ELR (cell line): ENCODE measurements at places on chromosomes 6 and 20.

- peak; percentile 92 for DNase-seq
These were observed 65.8 kb upstream of the ARMC2 start for GRCh38 chr6:108782179-108783041.

DNA sequence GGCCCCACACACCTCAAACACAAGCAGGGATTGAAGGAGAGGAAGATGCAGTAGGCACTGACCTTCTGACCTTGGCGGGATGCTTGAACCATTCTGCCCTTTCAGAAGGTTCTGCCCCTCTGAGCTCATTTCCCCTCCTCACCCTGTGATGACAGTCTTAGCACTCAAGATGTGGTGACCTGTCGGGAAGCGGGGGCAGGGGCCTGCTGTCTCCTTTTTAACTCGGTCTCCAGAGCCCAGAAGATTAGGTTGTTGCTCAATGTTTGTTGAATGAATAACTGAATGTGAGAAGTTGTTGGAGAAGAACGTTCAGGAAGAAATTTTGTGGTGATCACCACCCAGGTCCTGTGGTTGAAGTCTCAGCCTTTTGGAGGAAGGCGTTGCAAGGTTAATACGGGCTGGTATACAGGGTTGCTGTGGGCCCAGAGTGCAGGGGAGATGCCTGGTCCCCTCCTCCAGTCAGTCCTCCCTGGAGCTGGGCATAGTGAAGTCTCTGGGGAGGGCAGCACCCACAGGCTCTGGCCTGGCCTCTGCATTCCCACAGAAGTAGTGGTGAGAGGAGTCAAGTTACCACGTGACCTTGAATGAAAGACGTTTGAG, 49.7 kb upstream of the FUCA2 start:
- no peak for DNase-seq

DNA sequence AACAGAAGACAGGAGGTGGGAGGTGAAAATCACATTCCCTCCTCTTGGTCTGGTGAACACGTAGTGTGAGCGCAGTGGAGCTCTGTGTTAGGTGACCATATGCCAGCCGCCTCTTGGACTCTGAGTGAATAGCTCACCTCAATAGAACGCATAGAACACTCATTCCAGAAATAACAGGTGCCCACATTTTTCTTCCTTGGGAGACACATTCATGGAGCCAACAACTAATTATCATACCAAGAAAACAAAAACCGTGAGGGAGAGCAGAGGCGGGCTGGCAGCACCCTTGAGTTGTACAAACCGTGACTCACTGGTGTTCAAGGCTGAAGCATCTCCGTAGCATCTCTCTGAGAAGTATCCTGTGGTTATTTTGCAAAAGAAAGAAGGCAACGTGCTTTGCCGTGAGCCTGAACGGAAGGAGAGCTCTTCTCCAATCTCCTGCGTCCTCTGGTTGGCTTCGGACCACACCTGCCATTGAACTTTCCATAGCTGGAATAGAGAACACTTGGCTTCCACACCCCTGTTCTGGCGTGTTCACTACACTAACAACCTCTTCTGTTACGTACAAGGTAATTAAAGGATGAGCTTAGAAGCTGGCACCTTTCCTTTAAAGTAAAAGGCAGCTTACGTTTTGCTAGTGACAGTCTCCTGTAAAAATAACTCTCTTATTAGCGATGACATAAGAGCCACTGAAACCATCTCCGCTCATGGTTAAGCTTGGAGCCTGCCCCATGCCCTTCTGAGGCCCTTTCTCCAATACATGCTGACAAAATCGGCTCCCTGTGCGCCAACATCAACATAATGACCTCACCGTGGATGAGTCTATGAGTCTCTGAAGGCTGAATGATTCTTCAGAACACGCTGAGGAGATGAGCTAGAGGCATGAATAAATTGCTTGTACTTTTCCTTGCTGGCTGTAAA, 30.2 kb upstream of the SGK1 start:
- peak; percentile 93 for DNase-seq

DNA sequence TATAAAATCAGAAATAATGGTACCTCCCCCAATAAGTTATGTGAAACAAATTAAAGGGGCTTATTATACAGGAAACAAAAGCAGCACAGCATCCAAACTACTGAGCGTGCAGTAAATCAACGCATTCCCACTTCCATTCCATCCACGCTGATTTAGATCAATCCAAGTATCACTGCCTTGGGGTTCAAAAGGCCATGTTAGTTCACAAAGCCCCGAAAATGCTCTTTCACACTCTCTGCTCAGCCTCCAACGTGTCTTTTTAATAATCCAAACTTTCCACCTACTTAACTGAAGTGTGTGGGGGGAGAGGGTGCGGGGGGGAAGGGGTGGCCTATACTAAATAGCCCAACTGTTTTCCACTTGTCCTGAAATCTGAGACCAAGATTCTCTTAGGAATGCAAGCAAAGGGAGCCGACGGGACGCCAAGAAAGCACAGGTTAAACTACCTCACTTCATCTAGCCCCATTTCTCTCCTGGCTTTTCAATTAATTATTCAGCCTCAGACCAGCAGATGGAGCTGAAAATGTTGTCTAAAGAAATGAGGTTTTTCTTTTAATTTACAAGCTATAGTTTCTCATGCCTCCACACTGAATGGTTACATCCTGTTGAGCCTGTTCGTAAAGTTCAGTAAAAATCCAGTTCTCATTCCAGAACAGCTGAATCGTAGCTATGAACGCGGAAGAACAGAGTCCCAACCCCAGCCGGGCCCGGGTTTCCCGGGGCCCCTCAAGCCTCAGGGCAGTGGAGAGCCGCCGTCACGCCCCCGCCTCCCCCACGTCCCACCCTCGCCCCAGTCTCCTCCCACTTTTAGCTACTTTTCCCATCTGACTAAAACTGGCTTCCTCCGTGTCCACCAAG, 1.0 kb upstream of the NXT1 start:
- DNase-seq: peak; percentile 80

DNA sequence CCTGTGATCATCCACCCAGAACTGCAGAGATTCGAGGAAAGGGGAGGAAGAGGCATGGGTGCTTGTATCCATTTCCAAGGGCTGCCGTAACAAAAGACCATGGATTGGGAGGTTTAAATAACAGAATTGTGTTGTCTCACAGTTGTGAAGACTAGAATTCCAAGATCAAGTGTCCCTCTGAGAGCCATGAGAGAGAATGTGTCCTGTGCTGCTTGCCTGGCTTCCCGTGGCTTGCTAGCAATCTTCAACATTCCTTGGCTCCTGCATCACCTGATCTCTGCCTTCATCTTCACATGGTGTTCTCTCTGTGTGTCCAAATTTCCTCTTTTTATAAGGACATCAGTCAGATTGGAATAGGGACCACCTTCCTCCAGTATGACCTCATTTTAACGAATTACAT, 69.8 kb downstream of the CDC40 start:
- no peak for DNase-seq

GRCh38 chr6:141361559-141361958, 771.2 kb upstream of the GJE1 start:
- no peak for DNase-seq

DNA sequence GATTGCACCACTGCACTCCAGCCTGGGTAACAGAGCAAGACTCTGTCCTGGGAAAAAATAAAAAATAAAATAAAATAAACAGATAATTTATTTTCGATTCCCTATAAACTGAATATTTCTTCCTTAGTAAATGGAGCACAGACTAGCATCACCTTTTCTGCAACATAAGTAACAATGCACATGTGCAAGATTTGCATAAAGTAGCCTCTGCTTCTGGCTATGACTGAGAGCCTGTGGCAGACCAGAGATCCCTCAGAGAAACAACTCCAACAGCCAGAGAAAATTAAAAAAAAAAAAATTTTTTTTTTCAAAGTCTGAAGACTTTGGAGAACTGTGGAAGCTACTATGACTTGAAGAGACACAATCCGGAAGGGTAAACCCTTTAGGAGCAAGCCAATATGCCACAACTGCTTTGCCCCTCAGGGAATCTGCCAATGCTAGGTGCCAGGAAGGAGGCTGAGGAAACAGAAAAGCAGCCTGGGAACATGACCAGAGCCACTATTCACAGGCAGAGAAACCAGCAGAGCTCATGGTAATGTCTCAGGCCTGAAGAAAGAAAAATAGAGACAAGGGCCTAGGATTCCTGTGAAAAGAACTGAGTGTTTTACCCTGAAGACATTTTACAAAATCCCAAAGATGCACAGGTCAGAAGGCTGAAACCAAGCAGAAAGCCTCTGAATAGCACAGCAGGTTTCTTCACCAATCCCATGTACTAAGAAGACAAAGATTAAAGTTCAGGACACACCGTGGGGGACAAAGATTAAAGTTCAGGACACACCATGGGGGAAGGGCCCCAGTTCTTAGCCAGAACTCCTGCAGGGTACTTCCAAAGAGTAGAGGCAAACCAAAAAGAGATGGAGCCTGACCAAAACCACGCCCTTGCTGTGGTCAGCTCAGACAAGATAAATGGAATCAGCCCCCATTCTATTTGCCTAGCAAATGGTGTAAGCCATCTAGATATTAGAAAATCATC, 25.8 kb downstream of the B4GALT5 start:
- DNase-seq: no peak

DNA sequence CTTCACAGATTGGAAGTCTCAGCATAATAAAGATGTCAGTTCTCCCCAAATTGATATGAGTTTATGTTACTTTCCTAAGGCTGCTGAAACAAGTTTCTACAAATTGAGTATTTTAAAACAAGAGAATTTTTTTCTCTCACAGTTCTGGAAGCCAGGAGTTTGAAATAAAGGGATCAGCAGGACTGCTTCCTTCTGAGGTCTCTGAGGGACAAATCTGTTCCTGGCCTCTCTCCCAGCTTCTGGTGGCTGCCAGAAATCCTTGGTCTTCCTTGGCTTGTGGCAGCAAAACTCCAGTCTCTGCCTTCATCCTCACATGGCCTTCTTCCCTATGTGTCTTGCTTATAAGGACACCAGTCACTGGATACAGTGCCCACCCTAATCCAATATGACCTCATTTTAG, 136.1 kb downstream of the TFAP2A start:
- DNase-seq: no peak

- no peak for DNase-seq
These were observed 55.1 kb downstream of the ELOVL5 start for GRCh38 chr6:53293691-53294090.

- DNase-seq: peak; percentile 71
These were observed 18.7 kb downstream of the BTN3A1 start for GRCh38 chr6:26420688-26421171.

- DNase-seq: no peak
These were observed 18.0 kb upstream of the NCOA6 start for GRCh38 chr20:34843421-34843820.

DNA sequence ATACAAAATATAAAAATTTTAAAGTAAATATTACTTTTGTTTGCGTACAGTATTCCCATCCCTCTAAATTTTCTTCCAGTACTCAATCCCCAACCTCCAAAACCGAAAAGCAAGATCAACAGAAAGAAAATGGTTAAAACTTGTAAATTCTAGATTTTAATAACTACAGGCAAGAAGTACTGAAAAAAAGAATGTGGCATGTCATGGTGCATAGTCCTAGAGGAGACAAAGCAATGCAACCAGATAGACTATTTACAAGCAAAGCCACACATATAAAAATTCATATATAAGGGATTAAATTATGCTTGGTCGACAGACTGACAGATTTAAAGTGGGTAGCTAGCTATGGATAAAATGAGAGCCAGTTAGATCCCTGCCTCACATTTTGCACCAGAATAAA, 56.5 kb upstream of the HFE start:
- DNase-seq: no peak

DNA sequence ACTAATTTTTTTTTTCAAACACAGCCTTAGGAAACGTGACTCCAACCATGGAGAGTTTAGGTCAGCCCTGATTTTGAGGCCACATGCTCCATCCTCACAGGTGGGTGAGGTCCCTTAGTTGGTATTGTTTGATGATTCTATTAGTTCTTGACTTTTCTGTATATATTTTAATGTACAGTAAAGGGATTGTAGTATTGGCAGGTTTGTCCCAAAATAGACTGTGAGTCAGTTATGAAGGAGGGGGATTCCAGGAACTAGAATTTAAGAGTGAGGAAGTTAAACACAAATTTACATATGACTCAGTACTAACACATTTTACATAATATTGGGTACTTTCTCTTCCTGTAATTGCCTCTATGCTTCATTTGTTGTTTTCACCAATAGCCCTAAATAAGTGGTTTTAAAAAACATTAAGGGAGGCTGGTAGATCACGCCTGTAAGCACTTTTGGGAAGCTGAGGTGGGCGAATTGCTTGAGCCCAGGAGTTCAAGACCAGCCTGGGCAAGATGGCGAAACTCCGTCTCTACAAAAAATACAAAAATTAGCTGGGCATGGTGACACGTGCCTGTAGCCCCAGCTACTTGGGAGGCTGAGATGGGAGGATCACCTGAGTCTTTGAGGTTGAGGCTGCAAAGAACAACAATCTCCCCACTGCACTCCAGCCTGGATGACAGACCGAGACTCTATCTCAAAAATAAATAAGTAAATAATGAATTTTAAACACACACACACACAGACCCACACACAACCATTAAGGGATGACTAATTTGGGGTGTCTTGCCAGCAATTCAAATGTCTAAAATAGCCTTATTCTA, 81.8 kb downstream of the SGK1 start:
- DNase-seq: peak; percentile 84

DNA sequence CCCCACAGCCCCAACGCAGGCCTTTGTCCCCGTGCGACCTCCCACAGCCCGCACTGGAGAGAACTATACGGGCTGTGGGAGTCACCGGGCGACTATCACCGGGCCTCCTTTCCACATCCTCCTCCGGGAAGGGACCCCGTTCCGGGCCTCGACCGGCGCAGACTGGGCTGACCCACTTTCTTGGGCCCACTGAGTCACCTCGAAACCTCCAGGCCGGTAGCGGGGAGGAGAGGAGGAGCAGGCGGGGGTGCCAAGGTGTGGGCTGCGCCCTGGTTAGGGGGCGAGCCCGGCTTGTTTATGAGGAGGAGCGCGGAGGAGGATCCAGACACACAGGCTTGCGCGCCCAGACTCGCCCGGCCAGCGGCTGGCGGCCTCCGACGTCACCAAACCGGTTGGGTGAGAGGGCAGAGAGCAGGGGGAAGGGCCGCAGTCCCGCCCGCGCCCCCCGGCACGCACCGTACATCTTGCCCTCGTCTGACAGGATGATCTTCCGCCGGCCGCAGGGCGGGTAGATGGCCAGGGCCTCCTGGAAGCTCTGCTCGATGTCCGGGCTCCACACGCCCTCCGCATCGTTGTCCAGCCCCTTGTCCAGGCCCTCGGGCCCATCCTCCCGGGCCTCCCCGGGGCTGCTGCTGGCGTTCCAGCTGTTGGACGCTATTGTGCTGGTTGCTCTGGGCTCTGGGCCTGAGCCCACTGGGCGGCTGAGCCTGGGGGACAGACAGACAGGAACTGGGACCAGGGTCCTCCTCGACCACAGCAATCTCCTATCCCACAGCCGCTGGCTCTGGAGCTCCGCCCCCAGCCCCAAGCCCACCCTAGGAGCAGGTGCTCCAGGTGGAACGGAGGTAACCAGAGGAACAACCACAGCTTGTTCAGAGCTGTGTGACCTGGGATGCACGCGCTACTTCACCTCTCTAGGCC, 10.6 kb downstream of the TEAD3 start:
- DNase-seq: no peak

- no peak for DNase-seq
These were observed 11.6 kb upstream of the NQO2 start for GRCh38 chr6:2988094-2988425.

- DNase-seq: no peak
These were observed 443.8 kb downstream of the KIF16B start for GRCh38 chr20:16129411-16129810.

- DNase-seq: peak; percentile 85
These were observed 44.5 kb upstream of the LAMA4 start for GRCh38 chr6:112298816-112299281.

GRCh38 chr6:108168501-108169463, 3.0 kb downstream of the NR2E1 start:
- DNase-seq: no peak

- no peak for DNase-seq
These were observed 260.4 kb downstream of the RNGTT start for GRCh38 chr6:88702956-88703556.
